ENCODE measurements at places on chromosomes 7 and 10. TPM values are rescaled to one million over a fixed set of nuclear protein-coding genes. Genes with fewer than 3 reads are reported as not detected.

LFNG gene
- 21.1 TPM for total RNA-seq

HERPUD2 gene
- total RNA-seq = 31.1 TPM

TUBB8 gene
- total RNA-seq = not detected

CLRN3 gene
- not detected for total RNA-seq

CALCR gene
- not detected for total RNA-seq
